ENCODE measurements at places on chromosomes 16 and 17. TPM values are rescaled to one million over a fixed set of nuclear protein-coding genes. Genes with fewer than 3 reads are reported as not detected.

DNA sequence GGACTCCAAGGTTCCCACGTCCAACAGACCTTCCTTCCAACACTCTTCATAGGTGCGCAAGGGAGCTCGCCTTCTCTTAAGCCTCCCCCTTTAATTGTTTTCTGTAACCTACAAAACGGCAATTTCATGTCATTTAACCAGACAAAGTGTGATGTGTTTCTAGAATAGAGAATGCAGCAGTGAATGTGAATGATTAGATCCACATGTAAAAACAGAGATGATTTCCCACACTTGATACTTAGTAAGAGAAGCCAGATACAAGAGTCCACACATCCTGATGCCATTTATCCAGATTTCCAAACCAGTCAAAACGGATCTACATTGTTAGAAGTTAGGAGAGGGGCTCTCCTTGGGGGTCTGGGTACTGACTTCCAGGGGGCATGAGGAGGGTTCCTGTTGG lies 89.3 kb downstream of the IRF8 start:
- no peak overlapping the region for H3K27ac ChIP-seq
- H3K27me3 ChIP-seq: no peaks in the 10 kb centered on the region
- H3K4me3 ChIP-seq: no peak overlapping the region
- DNase-seq: no peak
- peaks cover 5% of the 10 kb centered on the region for H3K4me1 ChIP-seq

DNA sequence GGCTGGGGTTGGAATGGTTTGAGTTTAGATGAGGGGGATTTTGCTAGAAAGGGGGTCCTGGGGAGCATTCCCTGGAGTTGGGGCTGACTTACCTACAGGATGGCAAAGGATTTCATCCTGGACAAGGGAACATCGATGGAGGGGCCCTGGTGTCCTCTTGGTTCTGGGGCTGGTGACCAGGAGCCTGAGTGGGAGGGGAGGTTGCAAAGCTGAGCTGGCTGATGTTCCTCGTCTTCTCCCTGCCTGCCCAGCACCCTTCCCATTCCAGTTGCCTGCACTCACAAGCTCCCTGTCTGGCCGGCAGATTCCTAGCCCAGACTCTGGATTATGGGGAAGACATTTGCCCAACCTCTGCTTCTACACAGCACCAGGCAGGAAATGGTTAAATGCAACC lies 37.2 kb downstream of the ITGAE start:
- H3K4me1 ChIP-seq: no peaks in the 10 kb centered on the region
- no peak for DNase-seq
- H3K27me3 ChIP-seq: no peaks in the 10 kb centered on the region
- H3K4me3 ChIP-seq: no peak overlapping the region
- H3K36me3 ChIP-seq: no peaks in the 10 kb centered on the region

GRCh38 chr16:8175411-8175810 lies 414.9 kb downstream of the TMEM114 start:
- no peaks in the 10 kb centered on the region for H3K4me1 ChIP-seq
- no peaks in the 10 kb centered on the region for H3K36me3 ChIP-seq
- no peak overlapping the region for H3K27ac ChIP-seq
- H3K4me3 ChIP-seq: no peak overlapping the region
- DNase-seq: no peak

- H3K4me1 ChIP-seq: no peaks in the 10 kb centered on the region
- H3K27me3 ChIP-seq: no peaks in the 10 kb centered on the region
- no peak overlapping the region for H3K4me3 ChIP-seq
- no peak for DNase-seq
Observed at GRCh38 chr16:69601250-69601649, 35.5 kb downstream of the NFAT5 start.

DNA sequence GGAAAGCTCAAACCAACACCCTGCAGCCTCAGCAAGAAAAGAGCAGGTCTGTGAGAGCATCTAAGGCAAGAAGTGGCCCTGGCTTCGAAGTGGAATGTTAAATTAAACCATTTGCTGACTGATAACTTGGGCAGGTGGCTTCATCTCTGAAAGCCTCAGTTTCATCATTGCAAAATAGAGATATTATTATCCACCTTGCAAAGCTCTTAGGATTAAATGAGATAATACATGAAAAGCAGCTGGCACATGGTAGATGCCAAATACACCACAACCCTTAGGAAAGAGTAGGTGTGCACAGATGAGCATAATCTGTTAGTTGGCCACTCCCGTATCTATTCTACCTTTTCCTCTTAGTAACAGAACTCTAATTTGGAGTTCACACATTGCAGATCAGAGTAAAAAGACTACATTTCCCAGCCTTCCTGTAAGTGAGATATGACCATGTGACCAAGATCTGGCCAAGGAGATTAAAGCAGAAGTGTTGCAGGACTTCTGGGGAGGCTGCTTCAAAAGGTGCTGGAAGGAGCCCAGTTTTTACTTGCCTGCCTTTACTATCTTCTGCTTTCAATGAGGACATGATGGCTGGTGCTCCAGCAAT lies 288.7 kb downstream of the SOX9 start:
- no peak overlapping the region for H3K4me3 ChIP-seq
- no peaks in the 10 kb centered on the region for H3K36me3 ChIP-seq
- H3K27ac ChIP-seq: no peak overlapping the region
- no peaks in the 10 kb centered on the region for H3K4me1 ChIP-seq
- DNase-seq: no peak
- H3K27me3 ChIP-seq: no peaks in the 10 kb centered on the region

GRCh38 chr17:10357768-10358167 lies 15.0 kb downstream of the MYH13 start:
- H3K4me1 ChIP-seq: no peaks in the 10 kb centered on the region
- no peak overlapping the region for H3K27ac ChIP-seq
- H3K4me3 ChIP-seq: no peak overlapping the region
- no peaks in the 10 kb centered on the region for H3K36me3 ChIP-seq
- H3K27me3 ChIP-seq: no peaks in the 10 kb centered on the region

The GFAP gene
- total RNA-seq: 0.33 TPM

- no peak overlapping the region for H3K27ac ChIP-seq
- DNase-seq: no peak
- H3K36me3 ChIP-seq: no peaks in the 10 kb centered on the region
- no peak overlapping the region for H3K4me3 ChIP-seq
Observed at GRCh38 chr16:70578035-70578434, 54.4 kb downstream of the SF3B3 start.

The MLKL gene
- 7.6 TPM for total RNA-seq

The PITPNM3 gene
- total RNA-seq: 5.0 TPM

DNA sequence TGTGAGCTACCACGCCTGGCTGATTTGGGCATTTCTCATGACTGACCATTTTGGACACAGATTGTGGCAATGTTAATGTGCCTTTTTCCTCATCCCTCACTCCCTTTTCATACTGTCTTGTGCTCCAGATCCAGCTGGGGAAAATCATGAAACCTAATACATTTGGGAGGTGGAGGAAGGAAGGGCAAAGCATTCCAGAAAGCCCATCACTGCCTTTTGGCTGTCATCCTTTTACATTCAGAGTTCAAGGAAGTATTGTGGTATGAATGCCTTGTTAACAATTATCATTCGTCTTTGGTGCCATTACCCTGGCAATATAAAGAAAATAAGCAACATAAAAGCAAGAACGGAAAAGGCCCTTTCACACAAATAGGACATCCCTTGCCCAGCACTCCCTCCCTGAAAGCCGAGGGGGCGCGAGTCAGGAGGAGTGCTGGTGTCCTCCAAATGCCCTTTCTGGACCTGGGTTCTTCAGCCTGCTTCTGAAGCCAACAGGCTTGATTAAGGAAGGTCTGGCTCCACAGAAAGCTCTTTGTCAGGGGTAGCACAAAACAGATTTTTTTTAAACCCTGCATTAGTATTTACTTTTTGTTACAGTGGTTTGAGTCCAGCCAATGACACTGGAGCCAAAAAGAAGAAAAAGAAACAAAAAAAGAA lies 20.1 kb downstream of the NMT1 start:
- no peak overlapping the region for H3K27ac ChIP-seq
- H3K27me3 ChIP-seq: no peaks in the 10 kb centered on the region
- H3K4me1 ChIP-seq: peaks cover 2% of the 10 kb centered on the region
- DNase-seq: no peak
- H3K36me3 ChIP-seq: peaks cover 9% of the 10 kb centered on the region

GRCh38 chr16:3642397-3643094 lies 11.9 kb upstream of the DNASE1 start:
- no peak overlapping the region for H3K27ac ChIP-seq
- no peaks in the 10 kb centered on the region for H3K27me3 ChIP-seq
- DNase-seq: no peak
- H3K36me3 ChIP-seq: no peaks in the 10 kb centered on the region

The FOXO3B gene
- 1.8 TPM for total RNA-seq

DNA sequence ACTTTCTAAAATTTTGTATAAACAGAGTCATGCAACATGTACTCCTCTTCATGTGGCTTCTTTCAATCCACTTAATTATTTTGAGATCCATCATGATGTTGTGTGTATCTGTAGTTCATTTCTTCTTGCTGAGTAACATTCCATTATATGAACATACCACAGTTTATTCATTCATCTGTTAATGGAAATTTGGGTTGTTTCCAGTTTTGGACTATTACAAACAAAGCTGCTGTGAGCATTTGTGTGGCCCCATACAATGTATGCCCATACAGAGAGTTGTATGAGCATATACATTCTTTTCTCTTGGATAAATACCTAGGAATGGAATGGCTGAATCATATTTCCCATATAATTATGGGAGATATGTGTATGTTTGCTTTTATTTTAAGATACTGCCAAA lies 85.6 kb downstream of the CLEC16A start:
- no peak overlapping the region for H3K4me3 ChIP-seq
- peaks cover 2% of the 10 kb centered on the region for H3K36me3 ChIP-seq
- no peak for DNase-seq
- H3K27ac ChIP-seq: no peak overlapping the region
- no peaks in the 10 kb centered on the region for H3K4me1 ChIP-seq

The CHP2 gene
- total RNA-seq: not detected

DNA sequence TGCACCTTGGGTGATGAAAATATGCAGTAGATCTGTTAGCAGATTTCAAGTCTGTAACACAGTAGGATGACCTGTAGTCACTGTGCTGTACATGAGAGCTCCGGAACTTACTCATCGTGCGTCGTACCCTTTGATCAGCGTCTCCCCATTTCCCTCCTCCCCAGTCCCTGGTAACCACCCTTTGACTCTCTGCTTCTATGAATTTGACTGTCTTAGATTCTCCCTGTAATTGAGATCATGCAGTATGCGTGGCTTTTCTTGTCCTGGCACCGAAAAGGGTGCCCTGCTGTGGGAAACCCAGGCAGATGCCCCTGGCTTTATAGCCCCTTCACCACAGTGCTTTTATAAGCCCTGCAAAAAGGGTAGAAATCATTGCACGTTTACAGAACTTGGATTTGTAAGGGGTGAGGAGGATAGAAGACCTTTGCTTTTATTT lies 20.5 kb downstream of the CLEC16A start:
- H3K4me3 ChIP-seq: no peak overlapping the region
- H3K27ac ChIP-seq: no peak overlapping the region
- H3K4me1 ChIP-seq: no peaks in the 10 kb centered on the region

- H3K27me3 ChIP-seq: peaks cover 6% of the 10 kb centered on the region
- H3K4me3 ChIP-seq: no peak overlapping the region
- no peak overlapping the region for H3K27ac ChIP-seq
- H3K4me1 ChIP-seq: no peaks in the 10 kb centered on the region
Observed at GRCh38 chr17:51365090-51365489, 104.7 kb downstream of the UTP18 start.

DNA sequence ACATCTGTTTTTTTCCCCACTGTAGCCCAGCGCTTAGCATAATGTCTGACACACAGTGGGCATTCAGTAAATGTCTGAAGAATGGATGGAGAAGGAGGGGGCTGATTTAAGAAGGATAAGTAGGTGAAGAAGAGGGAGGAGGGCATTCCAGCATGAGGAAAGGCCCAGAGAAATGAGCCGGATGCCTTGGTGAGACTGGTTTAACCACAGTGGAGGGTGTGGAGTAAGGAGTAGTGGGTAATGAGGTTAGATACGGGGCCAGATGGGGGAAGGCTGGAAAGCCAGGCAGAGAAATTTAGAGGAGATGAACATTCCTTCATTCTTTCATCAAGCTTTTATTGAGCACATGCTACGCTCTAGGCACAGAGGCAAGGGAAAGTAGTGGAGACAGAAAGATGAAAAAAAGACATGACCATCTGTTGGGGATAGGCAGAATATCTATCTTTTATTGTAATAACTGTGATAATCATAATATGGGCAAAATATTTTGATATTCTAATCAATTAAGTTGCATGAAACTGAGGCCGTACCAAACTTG lies 43.7 kb upstream of the NFAT5 start:
- no peaks in the 10 kb centered on the region for H3K4me1 ChIP-seq
- H3K27me3 ChIP-seq: no peaks in the 10 kb centered on the region
- no peak for DNase-seq
- H3K36me3 ChIP-seq: no peaks in the 10 kb centered on the region
- no peak overlapping the region for H3K27ac ChIP-seq

- H3K4me3 ChIP-seq: no peak overlapping the region
- peaks cover 4% of the 10 kb centered on the region for H3K4me1 ChIP-seq
- no peaks in the 10 kb centered on the region for H3K36me3 ChIP-seq
Observed at GRCh38 chr17:27544350-27545131, 86.4 kb upstream of the LGALS9 start.

GRCh38 chr16:28202147-28202746 lies 9.5 kb downstream of the XPO6 start:
- peaks cover 8% of the 10 kb centered on the region for H3K36me3 ChIP-seq
- H3K4me1 ChIP-seq: no peaks in the 10 kb centered on the region
- no peak overlapping the region for H3K4me3 ChIP-seq
- no peak for DNase-seq
- no peaks in the 10 kb centered on the region for H3K27me3 ChIP-seq

The NR1D1 gene
- 0.84 TPM for total RNA-seq

DNA sequence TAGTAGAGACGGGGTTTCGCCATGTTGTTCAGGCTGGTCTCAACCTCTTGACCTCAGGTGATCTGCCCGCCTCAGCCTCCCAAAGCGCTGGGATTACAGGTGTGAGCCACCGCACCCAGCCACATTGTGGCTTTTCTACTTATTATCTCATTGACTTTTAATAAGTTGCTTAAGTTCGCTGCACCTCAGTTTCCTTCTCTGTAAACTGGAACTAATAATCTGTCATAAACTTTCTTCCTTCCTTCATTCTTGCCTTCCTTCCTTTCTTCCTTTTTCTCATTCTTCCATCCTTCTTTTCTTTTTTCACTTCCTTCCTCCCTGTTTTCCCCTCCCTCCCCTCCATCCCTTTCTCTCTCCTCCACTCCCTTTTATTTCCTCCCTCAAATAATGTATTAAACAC lies 192.2 kb downstream of the MAF start:
- H3K27me3 ChIP-seq: no peaks in the 10 kb centered on the region
- H3K27ac ChIP-seq: no peak overlapping the region
- no peak for DNase-seq
- no peaks in the 10 kb centered on the region for H3K4me1 ChIP-seq
- no peaks in the 10 kb centered on the region for H3K36me3 ChIP-seq
- no peak overlapping the region for H3K4me3 ChIP-seq
